ENCODE measurements at places on chromosomes 7 and 10. TPM values are rescaled to one million over a fixed set of nuclear protein-coding genes. Genes with fewer than 3 reads are reported as not detected.
A peak's percentile ranks its signal among the peaks of the same experiment; 100 is the strongest.

DNA sequence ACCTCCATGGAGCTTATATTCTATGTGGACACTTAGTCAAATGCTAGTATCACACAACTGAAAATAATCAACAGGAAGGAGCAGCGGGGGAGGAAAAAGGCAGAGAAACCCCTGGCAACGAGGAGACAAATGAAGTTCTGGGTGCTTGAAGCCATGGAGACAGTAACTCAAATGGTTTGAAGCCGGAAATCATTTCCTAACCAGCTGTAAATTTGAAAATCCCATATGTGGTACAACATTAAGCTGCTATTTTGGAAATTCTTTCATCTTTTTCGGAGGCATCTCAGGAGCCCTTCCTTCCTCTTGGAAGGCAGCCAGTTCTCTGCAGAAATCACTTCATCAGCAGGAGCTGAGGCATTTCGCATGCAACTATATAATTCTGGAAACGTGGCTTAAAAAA, 91.4 kb downstream of the PPP1R3C start:
- no peak for DNase-seq

DNA sequence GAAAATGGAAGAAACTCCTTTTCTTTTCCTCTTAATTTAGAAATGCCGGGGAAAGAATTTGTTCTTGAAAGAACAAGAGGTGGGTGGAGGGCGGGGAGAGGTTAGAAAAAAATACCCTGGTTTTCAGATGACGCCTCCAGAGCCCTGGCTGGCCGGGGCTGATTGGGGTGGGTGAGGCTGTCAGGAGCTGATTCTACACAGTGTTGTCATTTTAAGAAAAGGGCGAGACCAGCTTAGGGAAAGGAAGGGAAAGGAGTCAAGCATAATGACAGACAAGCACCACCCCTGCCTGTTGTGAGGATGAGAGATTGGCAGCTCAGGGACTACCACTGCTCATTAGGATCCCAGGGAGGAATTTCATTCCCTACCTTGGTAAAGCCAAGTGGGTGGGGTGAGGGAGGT, 9.9 kb upstream of the FAM180A start:
- no peak for DNase-seq

- DNase-seq: no peak
Measured at GRCh38 chr10:106815427-106816043, 349.0 kb downstream of the SORCS1 start.

DNA sequence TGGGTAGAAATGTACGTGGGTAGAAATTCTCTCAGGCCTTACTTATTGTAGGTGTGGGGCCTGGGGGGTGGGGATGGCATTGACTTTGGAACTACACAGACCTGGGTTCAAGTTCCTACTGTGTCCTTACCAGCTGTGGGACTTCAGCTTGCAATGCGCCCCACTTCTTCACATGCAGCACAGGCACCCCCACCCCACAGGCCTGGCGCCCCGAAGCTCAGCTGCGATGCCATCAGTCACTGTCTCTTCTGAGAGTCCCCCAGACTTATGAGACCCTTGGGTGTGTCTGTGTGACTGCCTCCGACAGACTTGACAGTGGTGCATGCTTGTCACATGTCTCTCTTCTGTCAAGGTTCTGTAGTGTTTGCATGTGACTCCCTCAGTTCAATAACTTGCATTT, 3.1 kb upstream of the AP5Z1 start:
- no peak for DNase-seq

DNA sequence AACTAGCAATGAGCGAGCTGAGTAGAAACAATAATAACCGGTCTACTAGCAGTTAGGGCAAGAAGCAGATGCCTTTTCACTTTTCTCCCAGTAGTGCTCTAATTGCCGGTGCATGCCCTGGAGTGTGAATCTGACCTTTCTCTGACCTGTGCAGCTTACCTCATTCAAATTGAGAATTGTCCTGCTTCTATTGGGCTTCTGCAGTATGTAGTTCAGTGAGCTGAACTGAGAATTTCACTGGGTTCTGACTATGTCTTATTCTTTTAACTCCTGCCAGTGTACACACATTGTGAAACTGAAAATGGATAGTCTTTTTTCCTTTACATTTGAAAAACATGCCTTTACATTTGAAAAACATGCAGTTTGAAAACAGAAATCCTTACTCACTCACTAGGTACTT, 157.9 kb upstream of the GRM3 start:
- no peak for DNase-seq

DNA sequence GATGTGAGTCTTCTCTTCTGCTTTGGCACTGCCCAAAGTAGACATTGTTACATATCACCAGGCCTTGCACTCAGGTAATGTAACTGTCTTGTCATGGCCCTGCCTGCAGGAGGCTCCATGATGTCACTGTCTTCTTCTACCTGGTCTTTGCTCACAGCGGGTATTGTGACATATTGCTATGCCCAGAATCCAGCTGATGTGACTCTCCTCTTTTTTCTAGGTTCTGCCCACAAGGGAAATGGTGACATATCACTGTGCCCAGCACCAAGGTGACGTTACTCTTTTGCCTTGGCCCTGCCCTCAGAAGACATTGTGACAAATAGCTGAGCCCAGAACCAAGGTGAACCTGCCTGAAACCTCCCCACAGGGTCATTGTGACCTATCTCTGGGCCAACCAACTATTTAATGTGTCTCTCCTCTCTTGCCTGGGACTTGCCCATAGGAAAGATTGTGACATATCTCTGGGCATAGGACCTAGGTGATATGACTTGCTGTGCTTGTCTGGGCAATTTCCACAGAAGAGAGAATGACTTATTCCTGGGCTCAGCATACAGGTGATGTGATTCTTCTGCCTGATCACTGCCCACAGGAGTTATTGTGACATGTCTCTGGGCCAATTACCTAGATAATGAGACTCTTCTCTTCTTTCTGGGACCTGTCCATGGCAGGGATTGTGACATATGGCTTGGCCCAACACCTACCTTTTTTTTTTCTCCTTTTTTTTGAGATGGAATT, 26.5 kb upstream of the ZNF107 start:
- no peak for DNase-seq

- DNase-seq: no peak
Measured at GRCh38 chr10:101079874-101080273, 18.1 kb downstream of the KAZALD1 start.

- DNase-seq: no peak
Measured at GRCh38 chr7:28767356-28767755, 190.8 kb downstream of the TRIL start.

GRCh38 chr10:131396121-131397050, 84.9 kb upstream of the TCERG1L start:
- DNase-seq: no peak

AUTS2 gene
- polyA plus RNA-seq: 0.74 TPM

TNS3 gene
- not detected for polyA plus RNA-seq

- DNase-seq: no peak
Measured at GRCh38 chr7:147432079-147432478, 1158.5 kb upstream of the C7orf33 start.

HTRA1 gene
- not detected for polyA plus RNA-seq

GRCh38 chr7:112103246-112103645, 103.0 kb downstream of the DOCK4 start:
- DNase-seq: no peak

DNA sequence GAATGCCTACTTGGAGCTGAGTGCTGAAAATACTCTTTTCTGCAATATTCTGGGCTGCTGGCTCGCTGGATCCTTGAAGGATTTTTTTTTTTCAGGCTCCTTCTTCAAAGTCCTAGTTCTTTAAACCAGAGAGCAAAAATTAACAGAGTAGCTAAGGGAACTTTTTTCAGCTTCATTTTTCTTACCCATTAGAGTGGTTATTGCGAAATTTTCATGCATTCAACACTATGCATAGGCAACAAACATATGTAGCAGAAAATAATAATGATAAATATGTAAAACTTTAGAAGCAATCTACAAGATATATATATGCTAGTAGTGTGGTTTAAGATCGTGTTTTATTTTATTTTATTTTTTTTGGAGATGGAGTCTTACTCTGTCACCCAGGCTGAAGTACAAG, 264.6 kb downstream of the SFMBT2 start:
- DNase-seq: no peak

GRCh38 chr7:116429986-116430619, 69.4 kb upstream of the CAV2 start:
- DNase-seq: no peak

ANKRD61 gene
- 0.15 TPM for polyA plus RNA-seq

DNA sequence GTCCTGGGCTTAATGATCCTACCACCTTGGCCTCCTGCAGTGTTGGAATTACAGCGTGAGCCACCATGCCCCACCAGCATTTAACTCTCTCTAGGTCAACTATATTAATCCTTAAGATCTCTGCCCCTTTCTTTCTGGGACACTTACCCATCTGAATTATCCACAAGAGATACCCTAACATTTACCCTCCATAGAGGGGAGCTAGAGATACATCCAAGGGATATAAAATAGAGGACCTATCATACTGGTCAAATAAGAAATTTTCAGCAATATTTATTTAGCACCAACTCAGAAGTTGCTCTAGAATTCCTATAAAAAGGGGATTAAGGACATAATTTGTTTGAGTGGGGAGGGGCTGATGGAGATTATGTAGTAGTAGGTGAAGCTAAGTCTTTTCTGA, 96.5 kb downstream of the OTUD1 start:
- no peak for DNase-seq

- no peak for DNase-seq
Measured at GRCh38 chr10:103802637-103803353, 52.6 kb downstream of the SH3PXD2A start.

DNA sequence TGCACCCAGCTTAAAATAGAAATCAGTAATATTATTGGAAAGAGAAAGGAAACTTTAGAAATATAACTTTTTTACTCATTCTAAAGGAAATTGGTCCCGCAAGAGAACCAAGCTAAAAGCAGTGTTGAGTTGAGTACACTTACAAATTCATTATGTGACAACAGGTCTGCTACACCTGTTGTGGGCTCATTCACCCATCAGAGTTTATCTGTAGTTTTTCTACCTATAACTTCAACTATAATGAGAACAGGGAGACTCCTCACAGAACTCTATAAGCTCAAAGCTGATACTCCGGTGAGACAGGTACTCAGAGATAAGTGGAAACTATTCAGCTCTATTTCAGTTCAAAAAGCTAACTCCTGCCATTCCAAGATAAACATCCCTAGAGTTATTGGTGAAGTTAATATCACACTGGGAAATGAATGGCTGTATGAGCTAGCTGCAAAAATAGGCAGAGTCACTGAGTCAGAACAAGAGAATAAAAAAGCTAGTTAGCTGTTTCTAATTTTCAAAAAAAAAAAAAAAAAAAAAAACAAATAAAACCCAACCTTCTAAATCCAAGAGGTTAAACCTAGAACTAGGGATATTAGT, 121.3 kb downstream of the PPP1R3A start:
- DNase-seq: no peak

- DNase-seq: peak; percentile 27
Measured at GRCh38 chr7:24756545-24757352, 515 bp downstream of the GSDME start.

UCN3 gene
- not detected for polyA plus RNA-seq

MKX gene
- polyA plus RNA-seq: not detected

GRCh38 chr10:77318739-77319138, 318.9 kb downstream of the KCNMA1 start:
- no peak for DNase-seq

DNA sequence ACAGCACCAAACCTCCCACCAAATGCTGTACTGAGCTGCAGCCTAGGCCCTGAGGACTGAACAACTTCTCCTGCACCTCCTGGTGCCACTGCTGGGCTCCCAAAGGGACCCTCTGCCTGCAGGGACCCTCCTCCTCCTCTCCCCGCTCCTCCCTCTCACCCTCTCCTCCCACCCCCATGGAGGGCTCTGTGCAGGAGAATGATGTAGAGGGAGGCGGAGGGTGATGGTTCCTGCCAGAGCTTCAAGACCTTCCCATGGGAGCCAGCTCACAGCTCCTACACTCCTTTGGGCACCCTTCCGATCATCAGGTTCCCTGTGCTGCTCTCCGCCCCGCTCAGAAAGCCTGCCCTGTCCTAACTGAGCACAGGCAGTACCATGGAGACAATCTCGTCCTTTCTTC, 97.7 kb downstream of the PRKAG2 start:
- no peak for DNase-seq

GRCh38 chr7:157014635-157015555, 4.4 kb upstream of the MNX1 start:
- DNase-seq: no peak

DNA sequence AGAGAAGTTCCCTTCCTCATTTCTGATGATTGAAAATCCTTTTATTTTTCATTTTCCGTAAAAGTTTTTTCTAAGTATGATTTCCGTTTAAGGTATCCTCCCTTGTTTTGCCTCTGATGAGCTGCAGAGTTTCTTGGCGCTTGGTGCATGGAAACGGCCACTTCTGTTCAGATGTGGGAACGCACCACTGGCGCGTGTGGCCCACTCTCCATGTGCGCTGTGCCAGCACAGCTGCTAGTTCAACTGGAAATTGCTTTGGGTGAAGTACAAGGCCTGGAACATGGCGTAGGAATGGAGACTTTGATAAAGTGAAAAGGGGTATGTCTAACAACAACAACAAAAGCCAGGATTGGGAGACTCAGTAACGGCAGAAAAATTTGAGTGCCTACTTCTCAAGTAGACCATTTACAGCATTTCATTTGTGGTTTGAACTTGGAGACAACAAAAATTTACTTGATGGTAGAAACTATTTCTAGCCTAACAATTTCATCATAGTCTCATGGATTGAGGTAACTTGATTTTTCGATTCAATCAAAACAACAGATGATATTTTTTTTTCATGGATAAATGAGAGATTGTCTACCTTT, 364.2 kb downstream of the SUGCT start:
- DNase-seq: no peak

GRCh38 chr7:130356121-130356875, 11.7 kb downstream of the CPA5 start:
- DNase-seq: no peak

DNA sequence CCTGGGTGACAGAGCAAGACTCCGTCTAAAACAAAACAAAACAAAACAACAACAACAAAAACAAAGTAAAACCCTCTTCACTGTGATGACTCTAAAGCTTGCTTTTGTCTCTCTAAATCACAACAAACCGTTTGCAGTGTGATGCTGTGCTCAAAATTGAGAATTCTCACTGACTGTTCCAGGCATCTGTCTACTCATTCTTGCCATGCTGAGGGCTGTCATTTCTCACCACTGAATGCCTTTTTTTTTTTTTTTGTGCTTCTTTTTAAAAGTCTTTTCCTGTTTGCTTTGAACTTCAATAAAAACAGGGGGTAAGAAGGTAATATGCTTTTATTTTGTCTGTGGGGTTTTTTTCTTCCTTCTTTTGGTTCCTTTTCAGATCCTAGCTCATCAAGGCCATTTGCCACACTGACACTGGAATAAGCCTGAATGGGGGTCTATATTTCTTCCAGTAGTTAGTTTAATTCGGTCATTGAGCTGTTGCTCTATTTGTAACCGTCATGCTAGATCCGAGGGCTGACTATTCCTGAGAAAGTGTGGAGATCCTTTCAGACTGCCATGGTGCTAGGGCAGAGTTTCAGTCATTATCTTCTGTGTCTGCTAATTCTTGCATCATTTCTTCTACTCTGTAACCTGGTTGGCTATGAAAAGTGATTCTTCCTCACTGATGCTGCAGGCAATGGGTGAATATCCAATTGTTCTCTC, 10.6 kb downstream of the FAS start:
- peak; percentile 51 for DNase-seq

CHN2 gene
- 0.55 TPM for polyA plus RNA-seq

GRCh38 chr10:104424719-104425118, 71.1 kb downstream of the CFAP58 start:
- peak; percentile 50 for DNase-seq

ITGA8 gene
- not detected for polyA plus RNA-seq

Data from CD4-positive, CD25-positive, alpha-beta regulatory T cell (primary cell).